CD4-positive, alpha-beta T cell treated with Interleukin-15 for 4 hours (primary cell): ENCODE measurements at places on chromosomes 4 and X.

DNA sequence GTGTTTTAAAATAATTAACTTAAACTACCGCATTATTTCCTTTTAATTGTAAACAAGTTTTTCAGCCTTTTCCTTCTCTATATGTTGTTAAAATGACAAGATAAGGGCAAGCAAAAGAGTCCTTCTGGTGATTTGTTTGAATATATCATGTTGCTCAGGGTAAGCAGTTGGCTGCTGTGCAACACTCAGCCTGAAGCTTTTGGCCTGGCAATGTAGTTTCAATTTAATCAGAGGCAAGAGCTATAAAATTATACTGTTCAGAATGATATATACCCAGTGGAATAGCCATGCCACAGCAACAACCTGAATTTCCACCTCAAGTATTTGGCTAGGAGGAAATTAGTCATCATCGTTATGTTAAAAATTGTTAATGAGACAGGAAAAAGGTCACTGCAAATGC is 53.4 kb downstream of the GRXCR1 start:
- DNase-seq = no peak

GRCh38 chrX:39614680-39614998 is 483.1 kb downstream of the BCOR start:
- DNase-seq = no peak

- no peak for DNase-seq
These were observed 209.8 kb upstream of the MAGEB18 start for GRCh38 chrX:25928316-25928715.

DNA sequence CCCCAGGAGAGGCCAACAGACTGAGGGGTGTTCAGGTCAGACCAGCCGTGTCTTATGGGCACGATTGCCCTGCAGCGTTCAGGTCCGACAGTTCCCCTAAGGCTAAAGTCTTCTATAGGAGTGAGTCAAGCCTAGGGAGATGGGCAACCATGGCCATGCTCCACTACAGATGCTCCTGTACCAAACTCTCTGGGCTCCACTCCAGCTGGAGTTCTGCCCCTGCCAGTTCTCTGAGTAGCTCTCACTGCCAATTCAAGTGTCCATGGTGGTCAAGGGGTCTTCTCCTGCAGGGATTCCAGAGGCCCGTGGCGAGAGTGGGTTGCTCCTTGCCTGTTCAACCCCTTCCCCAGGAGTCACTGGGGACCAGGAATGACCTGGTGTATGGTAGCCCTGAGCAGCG is 38.2 kb downstream of the BEX3 start:
- DNase-seq = no peak

DNA sequence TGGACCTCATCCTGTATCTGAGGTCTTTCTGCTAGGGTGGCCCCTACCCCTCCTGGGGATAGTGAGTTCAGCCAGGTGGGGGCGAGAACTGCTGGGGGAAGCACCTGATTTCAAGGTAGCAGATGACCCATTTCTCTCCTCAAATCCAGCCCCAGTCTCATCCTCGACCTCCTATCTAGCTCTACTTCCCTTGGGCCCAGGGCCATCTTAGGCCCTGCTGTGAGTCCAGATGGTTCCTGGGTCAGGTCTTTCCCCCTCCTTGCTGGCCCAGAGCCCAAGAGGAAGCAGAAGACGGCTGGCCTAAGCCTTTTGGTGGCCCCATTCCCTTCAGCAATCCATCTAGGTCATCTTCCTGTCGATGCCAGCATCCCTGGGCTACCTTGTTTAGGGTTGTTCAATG is 3.3 kb downstream of the CDK16 start:
- DNase-seq = no peak

DNA sequence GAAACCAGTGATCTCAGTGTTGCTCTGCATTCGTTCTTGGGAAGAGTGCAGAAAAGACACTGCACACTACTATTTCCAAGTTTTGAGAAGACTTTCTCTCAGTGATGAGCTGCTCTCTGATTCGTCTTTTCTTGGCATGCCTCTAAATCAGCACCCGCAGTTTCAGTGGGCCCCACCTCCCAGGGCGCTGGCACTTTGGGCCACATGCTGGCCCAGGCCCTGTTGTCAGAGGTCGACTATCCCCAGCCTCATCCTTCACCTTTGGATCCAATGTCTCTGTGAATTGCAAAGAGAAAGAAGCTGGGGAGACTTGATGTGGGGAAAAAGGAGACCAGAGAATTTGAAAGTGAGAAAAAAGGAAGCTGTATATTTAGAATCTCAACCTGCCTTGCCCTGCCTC is 644.1 kb upstream of the PITX2 start:
- DNase-seq = no peak

GRCh38 chr4:151524610-151525009 is 115.6 kb downstream of the FHIP1A start:
- no peak for DNase-seq

DNA sequence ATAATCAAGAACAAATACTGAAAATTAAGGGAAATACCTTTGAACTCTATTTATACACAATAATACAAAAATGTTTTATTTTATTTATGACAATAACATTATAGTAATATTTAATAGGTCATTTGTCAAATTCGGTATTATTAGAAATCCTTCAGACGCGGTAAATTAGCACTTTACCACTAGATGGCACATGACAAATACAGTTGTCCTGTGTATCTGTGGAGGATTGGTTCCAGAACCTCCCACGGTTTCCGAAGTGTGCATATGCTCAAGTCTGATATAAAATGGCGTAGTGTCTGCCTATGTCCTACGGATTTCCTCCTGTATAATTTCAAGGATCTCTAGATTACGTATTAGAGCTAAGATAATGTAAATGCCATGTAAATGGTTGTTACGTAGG is 8.1 kb upstream of the LINC00632 start:
- no peak for DNase-seq

GRCh38 chrX:144075432-144075831 is 191.6 kb downstream of the UBE2NL start:
- no peak for DNase-seq

DNA sequence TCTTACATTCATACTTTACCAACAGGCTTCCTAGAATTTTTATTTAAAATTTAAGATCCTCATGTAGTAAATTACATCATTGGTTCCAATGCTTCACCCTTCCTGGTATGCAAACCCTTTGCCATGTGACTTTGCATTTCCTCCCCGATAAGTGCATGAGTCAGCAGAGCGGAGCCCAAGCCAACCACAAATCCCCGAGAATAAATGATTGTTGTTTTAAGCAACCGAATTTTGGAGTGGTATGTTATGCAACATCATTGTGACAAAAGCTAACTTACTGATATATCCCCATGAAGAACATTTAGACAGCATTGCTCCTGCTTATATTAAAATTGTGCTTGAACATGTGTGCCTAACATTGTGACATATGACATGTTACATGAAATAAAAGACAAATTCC is 199.4 kb upstream of the DDX53 start:
- no peak for DNase-seq

- DNase-seq = no peak
These were observed 44.9 kb downstream of the NAT8L start for GRCh38 chr4:2103843-2104547.

- no peak for DNase-seq
These were observed 53.0 kb upstream of the DAPP1 start for GRCh38 chr4:99763635-99764101.

DNA sequence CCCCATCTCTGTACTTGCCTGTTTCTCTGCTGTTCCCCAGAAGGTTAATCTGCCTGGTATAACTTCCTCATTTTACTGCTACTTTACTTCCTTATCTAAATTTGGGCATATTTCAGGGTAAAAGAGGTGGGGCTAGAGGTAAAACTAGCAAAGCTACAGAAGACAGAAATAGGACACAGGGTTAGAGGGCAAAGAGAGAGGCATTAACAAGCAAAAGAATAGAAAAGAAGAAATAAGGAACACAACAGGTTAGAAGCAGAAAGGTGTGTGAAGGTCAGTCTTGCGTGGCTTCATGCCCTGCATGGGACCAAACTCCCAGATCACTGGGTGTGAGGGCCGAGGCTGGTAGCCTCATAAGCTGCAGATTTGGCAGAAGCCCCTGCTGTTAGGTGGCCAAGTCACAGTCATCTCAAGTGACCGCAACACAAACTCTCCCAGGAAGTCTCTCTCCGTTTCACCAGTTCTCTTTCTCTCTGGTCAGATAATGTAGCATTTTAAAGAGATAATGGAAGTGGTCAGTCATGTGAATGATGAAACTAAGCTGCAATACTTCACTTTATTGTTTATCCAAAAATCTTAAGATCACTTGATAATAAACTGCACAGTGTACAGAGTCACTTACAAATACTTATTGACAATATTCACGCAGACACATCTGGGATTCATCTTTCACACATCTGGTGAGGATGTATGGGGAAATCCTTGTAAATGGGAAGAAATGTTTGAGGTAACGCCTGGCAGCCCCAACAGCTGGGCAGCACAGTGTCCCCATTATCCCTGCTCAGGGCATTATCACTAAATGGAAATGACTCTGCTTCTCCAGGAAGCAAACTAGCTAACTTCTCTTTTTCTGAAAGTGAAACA is 16.4 kb downstream of the TMEM154 start:
- no peak for DNase-seq

GRCh38 chrX:47687263-47687662 is 28.3 kb upstream of the UXT start:
- no peak for DNase-seq

- DNase-seq = no peak
These were observed 78.6 kb upstream of the BOD1L1 start for GRCh38 chr4:13706120-13706519.

DNA sequence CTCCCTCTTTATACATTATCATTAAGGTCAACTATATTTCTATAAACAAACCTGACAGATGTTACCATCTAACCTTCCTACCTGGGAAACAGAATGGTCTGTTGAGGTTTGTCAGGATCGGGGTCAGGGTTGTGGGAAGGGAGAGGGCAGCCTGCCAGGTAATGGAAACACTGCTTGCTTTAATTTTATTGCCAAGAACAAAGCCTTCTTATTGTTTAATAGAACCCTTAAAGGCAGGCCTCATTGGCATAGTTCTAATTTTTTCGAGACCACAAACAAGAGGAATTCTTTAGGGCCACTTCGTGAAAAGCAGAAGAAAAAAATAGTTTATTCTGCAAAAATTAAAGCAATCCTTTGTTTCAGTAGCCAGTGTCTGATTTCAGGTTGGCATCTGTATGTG is 113.2 kb downstream of the MID1 start:
- DNase-seq = no peak

DNA sequence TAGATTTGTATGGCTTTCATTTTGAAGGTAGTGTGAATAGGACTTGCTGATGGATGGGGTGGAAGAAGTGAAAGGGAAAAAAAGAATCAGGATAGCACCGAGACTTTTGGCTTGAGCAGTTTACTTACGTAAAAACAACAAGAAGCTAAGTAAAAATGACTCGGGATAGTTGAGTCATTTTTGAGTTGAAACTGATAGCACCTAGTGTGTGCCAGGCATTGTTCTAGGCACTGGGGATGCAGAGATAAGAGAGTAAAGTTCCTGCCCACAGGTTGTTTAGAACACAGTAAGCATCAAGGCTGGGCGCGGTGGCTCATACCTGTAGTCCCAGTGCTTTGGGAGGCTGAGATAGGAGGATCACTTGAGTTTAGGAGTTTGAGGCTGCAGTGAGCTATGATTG is 34.7 kb downstream of the ADD1 start:
- DNase-seq = no peak

DNA sequence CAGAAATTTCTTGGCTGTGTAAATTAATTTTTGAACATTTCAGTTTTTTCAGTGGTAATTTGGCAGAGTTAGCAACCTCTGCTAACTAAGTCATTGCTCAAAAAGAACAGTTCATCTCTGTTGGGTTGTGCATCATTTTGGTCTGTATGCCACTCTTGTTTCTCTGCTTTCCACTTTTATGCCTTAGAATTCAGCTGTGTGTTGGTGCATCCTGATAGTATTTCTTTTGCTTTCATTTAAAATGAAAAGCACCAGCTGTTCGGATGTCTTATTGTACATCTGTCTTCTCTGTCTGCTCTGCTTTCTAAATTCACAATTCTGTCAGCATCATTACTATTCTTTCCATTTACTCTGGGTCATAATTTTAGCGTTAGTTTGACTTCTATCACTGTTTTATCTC is 388.2 kb upstream of the NDST4 start:
- DNase-seq = no peak

DNA sequence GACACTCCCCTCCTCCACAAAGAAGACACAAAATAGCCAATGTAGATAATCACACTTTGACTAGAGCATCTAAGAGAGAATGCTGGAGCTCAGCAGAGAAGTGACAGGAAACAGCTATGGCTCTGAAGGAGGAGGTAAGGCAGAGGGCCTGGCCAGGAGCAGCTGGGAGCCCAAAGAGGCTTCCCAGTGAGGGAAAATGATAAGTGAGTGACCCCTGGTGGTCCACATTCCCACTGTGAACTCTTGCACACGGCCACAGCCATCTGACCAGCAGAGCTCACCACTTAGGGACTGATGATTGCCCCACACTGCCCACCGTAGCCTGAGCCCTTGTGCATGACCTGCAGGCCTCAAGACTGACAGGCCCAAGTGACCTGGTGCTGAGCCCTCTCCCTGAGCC is 162.7 kb upstream of the GALNTL6 start:
- DNase-seq = no peak

- no peak for DNase-seq
These were observed 22.4 kb upstream of the XAGE2 start for GRCh38 chrX:52346174-52347165.
